ENCODE measurements at places on chromosomes 6 and 20.

GRCh38 chr20:4445784-4446183 is 275.9 kb upstream of the PRND start:
- peak; percentile 85 for DNase-seq

- DNase-seq: no peak
Measured at GRCh38 chr6:13865141-13865540, 50.8 kb upstream of the MCUR1 start.

DNA sequence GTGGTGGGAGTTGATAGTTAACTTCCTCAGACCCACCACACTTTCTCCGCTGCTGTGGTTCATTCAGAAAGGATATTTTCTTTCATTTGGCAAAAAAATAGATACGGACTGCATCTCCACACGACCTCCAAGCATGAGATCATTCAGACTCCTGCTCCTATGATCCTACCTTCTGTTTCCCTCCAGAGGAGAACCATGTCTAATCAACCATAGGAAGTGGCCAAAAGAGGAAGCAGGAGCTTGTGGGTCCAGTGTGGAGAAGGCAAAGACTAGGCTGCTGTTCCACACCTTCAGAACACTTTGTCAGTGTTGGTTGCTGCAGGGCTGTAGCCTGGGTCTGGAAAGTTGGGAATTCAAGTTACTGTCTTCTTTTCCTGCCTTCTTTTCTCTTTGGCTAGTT is 10.6 kb upstream of the KIF13A start:
- DNase-seq: no peak

- no peak for DNase-seq
Measured at GRCh38 chr6:81861281-81861680, 108.8 kb upstream of the TENT5A start.

GRCh38 chr20:60211618-60212463 is 253.6 kb downstream of the CDH26 start:
- DNase-seq: no peak

GRCh38 chr6:95578106-95578410 is 723 bp downstream of the MANEA start:
- DNase-seq: no peak

GRCh38 chr6:167568407-167569024 is 243.6 kb downstream of the TTLL2 start:
- no peak for DNase-seq

DNA sequence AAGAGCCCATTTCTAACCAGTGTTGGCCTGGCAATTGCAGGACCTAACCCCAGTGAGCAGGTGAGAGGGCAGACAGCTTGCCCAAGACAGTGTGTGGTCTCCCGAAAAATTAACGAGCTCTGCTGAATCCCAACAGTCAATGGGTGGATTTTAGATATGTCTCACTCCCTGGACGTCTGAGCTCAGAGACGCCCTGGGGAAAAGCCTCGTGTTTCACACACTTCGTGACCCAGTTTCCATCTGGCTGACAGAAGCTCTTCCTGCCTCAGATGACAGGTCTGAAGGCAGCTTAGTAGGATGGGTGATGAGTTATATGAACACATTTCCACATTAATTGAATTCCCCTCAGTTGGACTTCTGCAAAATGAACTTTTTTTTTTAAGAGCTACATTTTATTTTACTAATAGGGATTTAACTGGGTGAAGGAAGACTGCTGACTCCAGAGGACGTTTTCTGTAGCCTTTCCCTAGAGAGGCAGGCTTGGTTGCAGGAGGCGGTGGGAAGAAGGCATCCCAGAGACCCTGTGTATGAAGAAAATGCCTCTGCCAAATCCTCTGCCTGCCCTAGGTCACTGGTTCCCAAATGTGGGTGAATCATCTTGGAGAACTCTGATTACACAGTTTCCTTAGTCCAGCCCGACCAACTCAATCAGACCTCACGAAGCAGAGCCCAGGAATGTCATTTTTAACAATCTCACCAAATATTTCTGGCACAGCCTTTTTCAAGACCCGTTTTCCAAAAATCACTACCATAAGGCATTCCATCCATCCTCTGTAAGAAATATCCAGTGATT is 71.7 kb upstream of the LY86 start:
- no peak for DNase-seq

DNA sequence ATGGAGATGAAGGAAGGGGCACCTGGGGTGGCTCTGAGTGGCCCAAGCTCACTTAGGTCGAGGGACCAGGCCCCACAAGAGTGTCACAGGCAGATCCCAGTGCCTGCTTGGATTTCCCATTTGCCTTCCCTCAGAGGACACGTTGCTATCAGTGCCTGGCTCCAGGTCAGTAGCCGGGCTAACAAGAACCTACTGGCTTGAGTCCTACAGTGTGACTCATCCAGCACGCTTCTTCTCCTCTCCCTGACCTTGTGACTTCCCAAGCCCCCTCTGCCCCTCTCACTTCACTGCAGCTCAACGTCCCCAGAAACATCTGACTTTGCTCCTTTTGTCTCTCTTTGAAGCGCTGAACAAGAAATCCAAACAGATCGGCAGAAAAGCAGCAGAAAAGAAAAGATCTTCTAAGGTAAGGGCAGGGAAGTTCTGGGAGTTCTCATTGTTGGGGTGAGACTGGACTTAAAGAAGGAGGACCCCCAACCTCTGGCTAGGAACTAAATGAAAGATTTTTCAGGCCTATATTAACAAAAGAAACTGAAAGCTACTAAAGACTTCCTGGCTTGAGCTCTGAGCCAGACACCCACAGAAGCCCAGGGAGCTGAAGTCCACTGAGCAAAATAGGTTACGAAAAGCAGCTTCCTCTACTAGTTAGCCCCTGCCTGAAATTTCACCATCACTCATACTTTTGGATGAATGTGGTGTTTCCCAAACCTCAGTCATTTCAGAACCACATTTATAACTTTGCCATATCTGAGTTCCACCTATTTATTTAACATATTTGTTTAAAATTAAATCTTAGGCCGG is 21.5 kb downstream of the ASIP start:
- peak; percentile 64 for DNase-seq

DNA sequence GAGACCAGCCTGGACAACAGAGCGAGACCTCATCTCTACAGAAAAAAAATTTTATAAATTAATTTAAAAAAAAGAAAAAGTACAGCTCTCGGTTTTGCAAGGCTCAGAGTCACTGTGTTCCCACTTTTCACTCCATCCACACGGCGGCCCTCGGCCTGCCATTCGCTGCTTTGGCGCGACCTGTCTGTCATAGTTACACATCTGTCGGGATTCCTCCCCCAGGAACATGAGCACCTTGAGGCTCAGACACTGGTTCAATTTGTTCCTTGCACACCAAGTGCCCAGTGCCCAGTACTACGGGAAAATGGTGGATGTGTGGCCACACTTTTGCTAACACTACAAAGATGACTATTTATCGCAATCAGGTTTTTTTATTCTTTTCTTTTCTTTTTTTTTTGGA is 8.4 kb downstream of the CTSZ start:
- DNase-seq: no peak

DNA sequence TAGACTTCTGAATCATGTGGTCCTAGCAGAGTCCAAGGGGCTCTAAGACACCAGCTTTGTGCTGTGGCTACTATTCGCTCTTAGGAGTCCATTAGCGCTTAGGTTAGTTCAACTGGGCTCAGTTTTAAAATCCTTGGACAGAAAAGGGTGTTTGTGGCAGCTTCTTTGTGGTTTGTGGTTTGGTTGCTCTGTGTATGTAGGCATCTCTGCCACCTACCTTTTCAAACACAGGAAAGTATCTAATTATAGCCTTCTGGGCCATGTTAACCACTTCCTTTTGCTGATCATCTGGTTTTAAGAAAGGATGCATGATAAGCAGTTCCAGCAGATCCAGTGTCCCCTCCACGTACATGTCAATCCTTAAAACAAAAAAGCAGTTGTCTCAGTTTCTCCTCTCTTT is 10.8 kb downstream of the GSTA4 start:
- peak; percentile 24 for DNase-seq

- peak; percentile 88 for DNase-seq
Measured at GRCh38 chr6:146545581-146545980, 1.9 kb downstream of the RAB32 start.

DNA sequence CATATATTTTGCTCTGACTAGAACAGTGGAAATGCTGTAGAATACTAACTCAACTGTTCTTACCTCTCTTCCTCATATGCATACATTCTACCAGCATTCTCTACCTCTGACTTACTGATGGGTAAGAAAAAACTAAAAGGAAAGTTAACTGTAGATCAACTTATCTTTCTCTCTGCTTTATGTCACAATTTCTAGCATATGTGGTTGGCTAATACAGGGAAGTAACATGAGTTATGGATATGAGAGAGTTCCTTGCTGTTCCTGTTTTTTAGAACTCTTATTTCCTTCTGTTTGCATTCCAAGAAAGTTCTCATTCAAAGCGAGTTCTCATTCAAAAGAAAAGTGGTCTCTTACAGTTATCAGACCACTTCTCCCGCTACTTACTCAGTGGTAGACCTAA is 226.8 kb upstream of the SGK1 start:
- DNase-seq: no peak

DNA sequence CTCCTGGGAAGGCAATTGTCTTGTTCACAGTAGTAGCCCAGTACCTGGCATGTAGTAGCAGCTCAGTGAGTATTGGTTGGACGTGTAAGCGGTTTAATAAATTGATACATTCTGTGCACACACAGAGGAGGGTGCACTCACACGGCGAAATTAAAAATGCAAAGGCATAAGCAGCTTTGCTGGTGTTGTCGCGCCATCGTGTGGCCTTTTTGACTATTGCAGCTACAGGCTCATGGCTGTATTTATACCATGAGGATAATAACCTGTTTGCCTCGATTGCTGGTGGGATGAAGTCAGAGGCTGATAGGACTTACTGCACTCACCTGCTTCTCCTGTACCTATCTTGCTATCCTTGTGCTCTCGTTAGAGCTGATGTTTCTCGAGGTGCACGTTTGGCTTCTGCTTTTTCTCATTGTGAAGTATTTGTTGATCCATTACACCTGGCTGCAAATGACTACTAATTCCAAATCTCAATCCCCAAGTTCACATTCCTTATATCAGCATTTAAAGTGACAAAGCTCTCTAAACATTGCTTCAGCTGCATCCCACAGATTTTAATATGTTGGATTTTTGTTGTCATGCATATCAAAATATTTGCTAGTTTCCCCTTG is 61.5 kb downstream of the TBXT start:
- peak; percentile 61 for DNase-seq

DNA sequence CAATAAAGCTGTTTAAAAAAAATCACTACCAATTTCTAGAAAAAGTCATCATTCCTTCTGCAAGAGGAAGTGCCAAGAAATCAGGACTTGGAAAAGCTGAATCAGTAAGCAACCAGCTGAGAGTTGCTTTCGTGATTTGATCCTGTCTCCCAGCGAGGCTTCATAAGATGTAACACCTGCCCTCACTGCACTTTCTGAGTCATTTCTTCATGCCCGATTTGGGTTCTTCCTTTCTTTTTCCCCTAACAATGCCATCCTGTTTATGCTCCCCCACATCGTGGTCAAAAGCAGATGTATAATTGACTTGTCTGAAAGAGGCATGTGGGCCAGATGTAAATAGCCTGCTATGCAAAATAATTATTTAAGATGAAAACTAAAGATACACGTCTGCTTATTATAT is 52.1 kb downstream of the RIPOR2 start:
- DNase-seq: peak; percentile 51

DNA sequence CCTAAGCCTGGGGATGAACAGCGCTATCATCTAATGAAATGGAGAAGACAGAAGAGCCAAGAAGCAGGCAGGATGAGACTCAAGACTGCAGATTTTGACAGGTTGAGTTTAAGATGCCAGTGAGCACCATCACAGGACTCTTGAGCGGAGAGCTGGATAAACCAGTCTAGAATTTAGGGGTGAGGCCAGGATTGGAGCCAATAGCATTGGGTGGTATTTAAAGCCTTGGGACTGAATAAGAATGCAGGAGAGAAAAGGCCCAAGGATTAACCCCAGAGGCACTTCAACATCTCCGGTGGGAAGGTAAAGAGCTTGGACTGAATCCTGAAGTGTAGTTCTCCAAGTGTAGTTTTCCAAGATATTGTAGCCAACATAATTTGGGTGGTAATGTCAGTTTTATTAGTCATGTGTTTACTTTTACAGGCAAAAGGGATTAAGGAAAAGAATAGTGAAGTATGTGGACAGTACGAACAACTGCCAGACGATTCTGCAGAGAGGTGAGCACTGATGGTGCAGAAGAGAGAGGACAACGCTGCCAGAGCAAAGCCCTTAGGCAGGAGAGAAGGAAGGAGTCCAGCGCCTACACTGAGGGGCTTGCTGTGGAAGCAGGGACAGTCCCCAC is 85.2 kb downstream of the DTNBP1 start:
- DNase-seq: no peak

- DNase-seq: no peak
Measured at GRCh38 chr6:25449774-25450173, 170.6 kb downstream of the CARMIL1 start.

- DNase-seq: no peak
Measured at GRCh38 chr6:142879527-142879926, 65.4 kb downstream of the HIVEP2 start.

DNA sequence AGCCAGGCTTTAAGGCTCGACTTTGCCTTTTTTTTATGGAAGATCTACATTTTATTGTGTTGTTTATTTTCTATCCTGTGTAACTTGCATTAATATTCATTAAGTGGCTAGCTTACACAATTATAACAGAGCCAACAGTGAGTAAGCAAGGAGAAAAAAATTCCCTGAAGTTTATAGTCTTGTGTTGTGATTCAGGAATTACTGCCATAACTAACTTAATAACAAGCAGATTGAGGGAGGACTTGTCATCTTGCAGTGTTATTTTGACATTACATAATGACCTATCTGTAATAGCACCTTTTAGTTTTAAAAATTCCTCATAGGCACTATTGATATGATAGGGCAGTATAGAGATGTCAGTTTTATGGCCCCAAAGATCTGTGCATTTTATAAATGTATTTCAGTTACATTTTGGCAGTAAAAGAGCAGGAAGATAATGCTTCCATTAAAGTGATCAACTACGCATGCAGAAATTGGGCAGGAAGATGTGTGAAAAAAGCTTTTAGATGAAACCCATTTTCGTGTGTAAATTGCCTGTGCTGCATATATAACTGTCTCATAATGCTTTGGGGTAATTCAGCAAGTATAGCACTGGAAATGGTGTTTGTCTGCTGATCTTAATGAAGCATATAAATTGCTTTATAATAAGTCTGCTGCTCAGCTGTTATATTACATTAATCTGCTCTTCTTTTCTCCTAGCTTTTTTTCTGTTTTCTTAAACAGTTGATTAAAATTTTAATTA is 123.0 kb downstream of the SMAP1 start:
- peak; percentile 28 for DNase-seq

DNA sequence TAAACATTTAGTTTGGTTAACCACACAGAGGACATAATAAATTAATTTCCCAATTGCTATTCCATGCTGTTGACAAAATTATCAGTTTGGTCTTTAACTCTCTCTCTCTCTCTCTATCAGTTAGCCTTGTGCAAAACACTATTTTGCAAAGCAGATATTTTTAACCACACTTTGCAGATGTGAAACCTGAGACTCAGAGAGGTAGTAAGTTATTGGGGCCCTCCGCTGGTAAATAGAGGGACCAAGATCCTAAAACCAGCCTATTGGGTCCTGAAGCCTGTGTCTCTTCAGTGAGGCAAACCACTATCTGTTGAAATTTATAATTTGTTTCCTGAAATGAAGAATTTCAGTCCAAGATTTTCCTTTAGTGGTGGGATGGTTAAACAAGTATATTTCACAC is 231.0 kb downstream of the SOD2 start:
- no peak for DNase-seq

- no peak for DNase-seq
Measured at GRCh38 chr20:38864662-38865061, 59.2 kb downstream of the PPP1R16B start.

GRCh38 chr20:51481341-51481914 is 61.1 kb downstream of the NFATC2 start:
- DNase-seq: no peak
